Activated CD8-positive, alpha-beta T cell treated with anti-CD3 and anti-CD28 coated beads, Interleukin-2, amount 10 ng/mL, durations not matched to agents 7 days and 5 days (primary cell): ENCODE measurements at places on chromosomes 3 and 15. TPM values are rescaled to one million over a fixed set of nuclear protein-coding genes. Genes with fewer than 3 reads are reported as not detected.
A peak's percentile ranks its signal among the peaks of the same experiment; 100 is the strongest.

The LRTM1 gene
- not detected for total RNA-seq

- DNase-seq: peak; percentile 80
Observed at GRCh38 chr15:38688761-38689160, 124.1 kb upstream of the RASGRP1 start.

The CGNL1 gene
- total RNA-seq: not detected

DNA sequence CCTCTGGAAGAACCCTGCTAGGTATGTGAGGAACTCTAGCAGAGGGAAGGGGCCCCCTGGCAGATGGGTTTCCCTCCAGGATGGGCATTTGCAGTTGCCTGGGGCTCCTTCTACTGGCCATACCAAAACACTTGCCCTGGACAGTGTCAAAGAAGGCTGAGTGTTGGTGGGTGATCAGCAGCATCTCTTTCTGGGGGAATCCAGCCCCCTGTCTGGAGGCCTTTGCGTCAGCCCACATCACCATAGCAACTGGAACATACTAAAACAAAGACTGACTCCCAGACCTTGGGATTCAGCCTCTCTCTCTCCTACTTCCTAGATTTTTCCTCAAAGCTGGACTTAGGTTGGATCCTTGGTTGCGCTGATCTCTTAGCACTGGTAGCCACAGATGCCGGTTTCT is 8.1 kb downstream of the CEMIP start:
- DNase-seq: no peak
